ENCODE measurements at places on chromosomes 1 and 21.

- DNase-seq: no peak
Observed at GRCh38 chr1:82463951-82464350, 663.2 kb downstream of the ADGRL2 start.

DNA sequence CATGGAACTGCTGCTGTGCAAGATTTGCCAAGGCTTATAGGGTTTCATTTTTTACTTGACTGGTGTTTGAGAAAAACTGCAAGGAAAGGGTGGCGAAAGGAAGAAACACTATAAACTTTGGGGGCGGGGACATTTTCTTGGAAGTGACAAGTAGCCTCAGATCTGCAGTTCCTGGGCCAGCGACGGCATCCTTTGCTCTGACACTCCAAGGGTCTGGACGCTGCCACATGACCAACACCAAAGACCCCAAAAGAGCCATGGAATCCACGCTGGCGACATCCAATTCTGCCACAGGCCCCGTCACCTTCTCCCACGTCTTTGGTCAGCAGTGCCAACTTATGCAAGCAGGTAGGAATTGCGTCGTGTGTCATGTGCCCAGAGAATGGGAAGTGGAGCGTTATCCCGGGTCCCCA is 193.4 kb downstream of the PRDM2 start:
- DNase-seq: no peak

- DNase-seq: no peak
Observed at GRCh38 chr1:56265216-56265615, 314.1 kb downstream of the PLPP3 start.

- no peak for DNase-seq
Observed at GRCh38 chr1:45769261-45769932, 18.9 kb upstream of the IPP start.

GRCh38 chr1:108511764-108512163 is 48.1 kb upstream of the EEIG2 start:
- no peak for DNase-seq
